ENCODE measurements at places on chromosomes 1 and 21.

- DNase-seq: no peak
These were observed 66.9 kb downstream of the GNG12 start for GRCh38 chr1:67766141-67766978.

DNA sequence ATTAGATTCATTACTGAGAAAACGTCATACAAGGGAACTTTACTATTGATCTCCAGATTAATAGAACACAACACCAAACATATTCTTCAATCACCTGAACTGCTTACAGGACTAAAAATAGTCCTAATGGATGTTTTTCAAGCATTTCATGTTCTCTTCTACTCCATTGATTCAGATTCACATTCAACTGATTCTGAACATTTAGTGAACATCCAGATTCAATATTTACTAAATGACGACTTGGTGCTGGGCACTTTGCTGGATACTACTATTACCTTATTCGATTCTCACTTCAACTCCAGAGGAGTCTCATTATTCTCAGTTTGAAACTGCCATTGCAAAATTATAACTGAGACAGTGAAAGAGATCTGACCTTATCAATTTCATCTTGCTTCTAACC is 18.8 kb upstream of the SUCO start:
- no peak for DNase-seq

- no peak for DNase-seq
These were observed 32.2 kb downstream of the SNX27 start for GRCh38 chr1:151644001-151644400.

- no peak for DNase-seq
These were observed 76.3 kb downstream of the NPHP4 start for GRCh38 chr1:5915587-5916571.

- no peak for DNase-seq
These were observed 5.1 kb downstream of the ZNF496 start for GRCh38 chr1:247326411-247327130.

DNA sequence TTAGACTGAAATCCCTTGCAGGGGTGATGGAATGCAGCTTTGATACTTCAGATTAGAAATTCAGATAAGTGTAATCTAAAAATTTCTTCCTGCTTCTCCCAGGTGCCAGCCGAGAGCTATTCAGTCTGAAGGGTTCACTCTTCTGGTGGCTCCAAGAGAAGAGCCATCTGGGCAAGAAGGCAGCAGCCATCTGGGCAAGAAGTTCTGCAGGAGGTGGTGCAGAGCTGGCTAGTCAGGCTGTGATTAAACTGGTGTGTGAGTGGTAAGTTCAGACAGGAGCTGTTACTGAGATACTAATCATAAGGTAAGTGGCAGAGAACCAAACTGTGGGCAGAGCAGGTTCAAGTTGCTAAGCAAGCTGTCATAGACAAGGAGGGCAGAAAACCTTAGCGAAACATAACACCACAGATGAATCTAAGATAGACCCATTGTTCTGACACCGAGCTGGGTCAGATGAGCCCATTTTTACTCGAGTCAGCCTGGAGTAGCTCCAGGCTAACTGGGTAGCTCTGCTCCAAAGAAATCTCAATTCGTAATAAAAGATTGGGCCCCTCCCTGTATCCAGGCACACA is 14.4 kb upstream of the TP53BP2 start:
- DNase-seq: no peak

DNA sequence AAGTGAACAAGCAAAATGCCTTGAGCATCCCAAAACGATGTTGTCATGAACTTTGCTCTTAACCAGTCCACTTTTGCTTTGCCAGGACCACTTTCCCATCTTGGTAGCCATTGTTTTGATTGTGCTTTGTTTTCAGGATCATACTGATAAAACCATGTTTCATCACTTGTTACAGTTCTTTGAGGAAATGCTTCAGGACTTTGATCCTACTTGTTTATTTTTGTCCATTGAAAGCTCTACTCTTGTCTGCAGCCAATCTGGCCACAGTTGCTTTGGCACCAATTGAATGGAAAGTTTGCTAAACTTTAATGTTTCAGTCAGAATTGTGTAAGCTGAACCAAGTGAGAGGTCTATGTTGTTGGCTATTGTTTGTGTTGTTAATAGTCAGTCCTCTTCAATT is 12.8 kb downstream of the PLPPR4 start:
- DNase-seq: no peak

DNA sequence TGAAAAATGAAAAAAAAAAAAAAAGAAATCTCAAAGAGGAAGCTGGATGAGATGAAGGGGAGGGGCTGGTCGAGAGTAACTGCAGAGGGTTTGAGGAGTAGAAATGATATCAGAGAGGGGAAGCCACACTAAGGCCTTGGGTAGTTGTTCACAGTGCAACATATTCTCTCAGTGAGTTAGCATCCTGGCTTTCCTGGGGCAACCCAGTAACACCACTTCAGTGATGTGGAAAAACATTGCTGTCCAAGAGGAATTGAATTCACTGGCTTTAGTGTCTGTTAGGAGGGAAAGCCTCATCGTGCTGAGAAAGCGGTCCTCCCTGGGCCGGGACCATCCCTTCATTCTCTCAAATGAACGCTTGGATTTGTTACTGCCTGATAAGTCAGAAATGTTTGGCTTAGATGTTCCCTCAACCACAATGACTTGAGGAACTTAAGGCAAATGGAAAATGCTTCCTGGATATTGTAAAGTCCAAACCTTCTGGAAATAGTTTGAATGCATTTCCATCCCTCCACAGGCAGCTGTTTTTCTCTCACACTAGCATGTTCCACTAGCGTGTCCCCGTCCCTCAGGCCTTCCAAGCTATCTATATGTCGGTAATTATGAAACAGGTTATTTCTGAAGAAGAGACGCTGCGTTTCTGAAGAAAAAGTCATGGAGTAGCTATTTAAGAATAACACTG is 12.2 kb downstream of the TGFB2 start:
- DNase-seq: no peak

GRCh38 chr1:176888471-176889032 is 276.0 kb downstream of the ASTN1 start:
- DNase-seq: no peak

GRCh38 chr1:228314658-228315483 is 91.8 kb downstream of the TRIM11 start:
- DNase-seq: no peak

- no peak for DNase-seq
These were observed 49.6 kb downstream of the UBE2T start for GRCh38 chr1:202291961-202292712.

- no peak for DNase-seq
These were observed 91.6 kb upstream of the TTC39A start for GRCh38 chr1:51421964-51422363.

DNA sequence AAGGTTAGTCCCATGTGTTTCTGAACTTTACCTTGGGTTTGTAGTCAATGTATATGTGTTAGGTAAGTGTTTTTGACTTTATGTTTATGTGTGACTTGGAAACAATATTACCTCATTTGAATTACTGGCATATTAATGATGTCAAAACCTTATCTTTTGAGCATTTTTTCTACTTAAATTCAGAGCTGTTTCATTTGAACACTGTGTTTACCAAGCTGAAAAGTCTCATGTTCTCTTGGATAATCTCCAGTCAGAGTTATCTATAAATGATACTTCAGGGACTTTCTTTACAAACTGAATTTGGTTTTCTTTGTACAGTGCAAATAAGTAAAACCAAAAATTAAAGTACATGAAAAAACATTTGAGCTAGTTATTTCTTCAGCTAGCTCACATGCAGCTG is 30.0 kb downstream of the ADAMTS1 start:
- no peak for DNase-seq

GRCh38 chr1:201228011-201228983 is 37.7 kb downstream of the IGFN1 start:
- no peak for DNase-seq

GRCh38 chr1:24304763-24305162 is 14.4 kb upstream of the GRHL3 start:
- no peak for DNase-seq

DNA sequence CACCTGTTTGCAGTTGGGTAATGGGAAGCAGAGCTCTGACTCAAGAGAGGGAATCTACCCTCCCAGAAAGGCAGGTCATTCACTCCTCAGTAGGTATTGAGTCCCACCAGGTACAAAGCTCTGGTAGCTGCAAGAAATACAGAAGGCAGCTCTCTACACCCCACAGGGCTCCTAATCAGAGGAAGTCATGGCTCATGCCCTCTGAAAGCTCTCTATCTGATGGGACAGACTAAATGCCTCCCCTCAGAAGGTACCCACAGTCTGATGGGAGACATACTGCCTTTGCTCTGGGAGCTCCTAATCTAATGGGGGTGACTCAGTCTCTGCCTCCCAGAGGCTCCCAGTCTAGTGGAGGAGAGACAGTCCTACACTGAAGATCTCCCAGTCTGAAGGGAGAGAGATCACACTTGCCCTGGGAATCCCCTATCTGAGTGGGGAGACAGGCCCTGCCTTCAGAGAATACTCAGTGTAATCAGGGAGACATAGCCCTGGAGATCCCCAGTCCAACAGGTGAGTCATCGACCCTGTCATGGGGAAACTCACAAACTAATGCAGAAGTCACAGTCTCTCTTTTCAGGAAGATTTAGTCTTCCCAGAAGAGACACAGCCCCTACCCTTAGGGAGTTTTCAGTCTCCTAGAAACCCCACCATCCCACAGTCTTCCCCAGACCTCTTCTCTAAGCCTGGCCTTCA is 23.7 kb downstream of the CAMK1G start:
- DNase-seq: no peak

DNA sequence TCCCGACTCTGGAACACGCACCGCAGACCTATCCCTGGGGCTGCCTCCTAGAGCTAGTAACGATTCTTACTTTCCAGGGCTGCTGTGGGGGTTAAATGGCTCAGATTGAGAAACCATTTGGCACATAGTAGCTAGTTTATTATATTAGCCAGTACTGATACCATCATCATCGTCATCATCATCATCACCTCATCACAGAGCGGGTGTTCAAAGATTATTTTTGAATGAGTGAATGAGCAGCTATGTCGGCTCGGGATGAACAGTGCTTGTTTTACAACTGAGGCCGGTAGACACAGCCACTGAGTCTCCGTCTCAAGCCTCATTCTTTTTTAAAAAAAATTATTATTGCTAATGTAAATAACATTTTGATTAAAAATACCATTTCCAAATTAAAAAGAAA is 13.5 kb upstream of the AJAP1 start:
- no peak for DNase-seq

DNA sequence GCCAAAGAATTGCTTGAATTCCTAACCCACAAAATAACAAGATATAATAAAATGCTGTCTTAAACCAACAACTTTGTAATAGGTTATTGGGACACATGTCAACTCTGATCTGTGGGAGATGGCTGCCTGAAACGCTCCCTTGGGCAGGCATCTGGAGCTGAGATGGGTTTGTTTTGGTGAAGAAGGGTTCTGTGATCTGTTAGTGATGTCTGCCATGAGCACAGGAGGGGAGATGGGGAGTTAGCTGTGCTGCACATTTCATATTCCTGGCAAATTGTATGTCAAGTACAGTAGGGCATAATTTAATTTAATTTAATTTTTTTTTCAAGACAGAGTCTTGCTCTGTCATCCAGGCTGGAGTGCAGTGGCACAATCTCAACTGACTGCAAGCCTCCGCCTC is 34.2 kb upstream of the IFNLR1 start:
- no peak for DNase-seq

DNA sequence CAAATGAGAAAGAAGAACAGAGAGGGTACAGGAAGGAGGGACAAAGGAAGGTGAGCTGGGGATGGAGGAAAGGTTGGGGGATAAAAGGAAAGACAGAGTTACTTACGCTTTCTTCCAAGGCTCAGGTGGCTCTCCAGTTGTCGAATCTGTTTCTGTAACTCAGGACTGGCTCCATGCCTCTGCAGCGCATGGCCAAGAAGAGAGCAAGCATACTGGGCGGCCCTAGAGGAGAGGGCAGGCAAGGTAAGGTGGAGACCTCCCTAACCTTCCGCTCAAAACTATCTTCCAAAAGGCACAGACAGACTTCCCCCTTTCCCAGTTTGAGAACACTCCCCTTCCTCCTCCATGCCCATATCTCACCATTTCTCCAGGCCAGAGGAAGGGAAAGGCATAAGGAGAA is 922 bp downstream of the PEX11B start:
- no peak for DNase-seq

- no peak for DNase-seq
These were observed 16.3 kb upstream of the L1TD1 start for GRCh38 chr1:62178372-62178771.

DNA sequence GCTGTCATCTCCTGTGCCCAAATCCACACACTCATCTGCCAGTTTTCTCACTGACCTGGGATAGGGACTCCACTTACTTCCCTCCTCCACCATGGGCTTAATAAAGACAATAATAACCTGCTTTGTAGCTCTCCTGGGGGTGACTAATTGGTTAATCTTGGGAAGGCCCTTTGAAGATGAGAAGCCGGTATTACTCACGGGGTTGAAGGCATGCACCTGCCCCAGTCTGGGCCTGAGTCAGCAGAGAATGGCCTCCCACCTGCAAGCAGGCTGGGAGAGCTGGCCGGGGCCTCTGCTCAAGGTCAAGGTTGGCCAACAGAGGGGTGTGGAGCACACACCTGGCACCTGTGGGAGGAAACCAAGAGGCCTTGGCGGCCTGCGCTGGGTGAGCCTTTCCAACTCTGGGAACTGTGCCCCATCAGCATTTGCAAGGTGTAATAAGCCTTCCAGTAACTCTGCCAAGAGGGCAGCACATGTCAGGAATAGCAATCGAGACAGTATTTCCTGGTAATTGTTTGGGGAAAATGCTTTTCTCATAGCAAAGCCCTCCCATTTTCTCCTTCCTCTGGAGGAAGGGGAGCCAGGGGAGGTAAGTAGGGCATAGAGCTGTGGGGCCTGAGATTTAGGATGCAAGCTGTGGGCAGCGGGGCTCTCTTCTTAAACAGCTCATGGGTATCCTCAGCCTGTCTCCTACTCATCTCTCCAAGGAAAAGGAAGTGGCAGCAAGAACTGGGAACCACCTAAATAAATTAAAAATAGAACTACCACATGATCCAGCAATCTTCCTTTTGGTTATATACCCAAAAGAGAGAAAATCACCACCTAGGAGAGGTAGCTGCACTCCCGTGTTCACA is 49.0 kb downstream of the TOMM20 start:
- no peak for DNase-seq

DNA sequence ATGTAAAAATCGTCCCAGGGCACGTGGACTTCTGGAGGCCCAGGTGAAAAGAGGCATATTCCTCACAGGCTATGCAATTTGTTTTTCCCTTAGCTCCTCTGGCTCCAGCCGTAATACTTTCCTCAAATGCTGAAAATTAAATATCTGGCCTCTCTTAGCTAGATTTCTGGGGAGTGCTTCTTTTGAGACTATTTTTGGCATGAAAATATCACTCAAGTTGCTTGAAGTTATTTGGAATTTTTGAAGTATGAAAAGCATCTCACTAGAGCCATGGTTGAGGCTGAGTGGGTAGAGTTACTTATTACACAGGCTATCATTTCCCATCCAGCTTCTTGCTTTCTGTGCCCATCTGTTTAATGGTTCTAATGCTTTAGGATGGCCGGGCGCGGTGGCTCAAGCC is 59.7 kb downstream of the MYOM3 start:
- no peak for DNase-seq

- DNase-seq: no peak
These were observed 45.4 kb downstream of the CDC14A start for GRCh38 chr1:100397681-100398080.

Measured in stimulated activated CD4-positive, alpha-beta T cell treated with anti-CD3 and anti-CD28 coated beads, TNF-alpha, amount 100 ng/mL, for 4 hours (primary cell).